ENCODE measurements at places on chromosomes 2 and 18.

DNA sequence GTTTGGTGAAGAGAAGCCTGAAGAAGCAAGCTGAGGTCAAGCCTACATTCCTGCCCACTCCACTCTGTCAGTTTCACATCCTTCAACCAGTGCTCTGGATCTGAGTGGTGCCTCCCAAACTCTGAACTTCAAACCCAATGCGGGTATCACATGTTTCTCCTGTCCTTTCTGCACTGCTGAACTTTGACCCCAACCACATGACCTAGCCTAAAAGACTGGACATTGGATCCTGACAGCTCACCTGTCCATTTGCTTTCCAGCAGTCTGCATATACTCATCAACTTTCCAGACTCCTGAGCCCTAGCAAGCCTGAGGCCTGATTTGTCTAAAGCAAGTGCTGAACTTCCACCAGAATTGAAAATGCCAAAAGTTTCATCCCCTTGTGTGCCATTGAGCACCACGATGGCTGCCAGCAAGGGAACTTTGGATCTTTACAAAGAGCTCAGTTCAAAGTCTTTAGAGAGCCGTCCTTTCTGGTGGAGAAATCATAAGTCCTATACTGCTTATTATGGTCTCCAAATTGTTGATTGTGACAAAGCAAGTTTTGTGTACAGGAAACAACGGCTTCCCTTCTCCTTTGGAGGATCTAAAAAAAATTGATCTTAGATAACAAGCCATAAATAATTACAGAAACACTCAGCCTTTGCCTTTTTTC is 37.6 kb upstream of the ITGA6 start:
- DNase-seq, result no peak

GRCh38 chr2:220002699-220003098 is 375.3 kb downstream of the SLC4A3 start:
- no peak for DNase-seq

- DNase-seq, result peak; percentile 10
Measured at GRCh38 chr2:26268213-26268612, 23.5 kb downstream of the HADHB start.

DNA sequence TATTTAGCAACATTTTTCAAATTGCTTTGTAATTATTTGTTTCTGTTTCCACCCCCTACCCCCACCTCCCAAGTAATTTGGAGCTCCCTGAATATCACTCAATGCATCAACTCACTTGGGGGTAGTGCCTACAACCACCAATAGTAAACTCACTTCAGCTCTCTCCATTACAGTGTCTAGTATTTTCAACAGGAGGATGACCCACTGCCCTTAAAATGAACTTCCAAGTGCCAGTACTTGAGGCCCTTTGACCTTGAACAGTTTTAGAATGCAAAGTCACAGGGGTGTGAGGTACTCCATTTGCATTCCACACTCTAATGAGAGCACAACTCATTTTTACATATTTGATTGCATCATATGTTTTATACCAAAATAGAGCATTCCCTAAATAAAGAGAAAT is 523.0 kb downstream of the ERBB4 start:
- DNase-seq, result no peak

GRCh38 chr2:888211-888801 is 62.3 kb upstream of the SNTG2 start:
- no peak for DNase-seq

DNA sequence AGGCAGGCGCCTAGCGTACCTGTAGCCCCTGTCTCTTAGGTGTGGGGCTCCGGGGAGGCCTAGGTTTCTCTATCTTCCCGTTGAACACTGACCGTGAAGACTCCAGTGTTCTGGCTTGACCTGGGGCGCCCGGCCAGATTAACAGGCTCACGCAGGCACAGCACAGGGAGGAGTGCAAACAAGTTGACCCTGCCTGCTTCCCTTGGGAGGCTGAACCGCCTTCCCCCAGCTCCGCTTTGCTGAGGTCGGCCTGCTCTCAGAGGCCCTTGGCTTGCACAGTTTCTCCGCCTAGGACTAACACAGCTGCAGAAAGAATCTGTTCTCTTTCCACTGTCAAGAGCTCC is 567 bp downstream of the PCYOX1 start:
- peak; percentile 37 for DNase-seq

DNA sequence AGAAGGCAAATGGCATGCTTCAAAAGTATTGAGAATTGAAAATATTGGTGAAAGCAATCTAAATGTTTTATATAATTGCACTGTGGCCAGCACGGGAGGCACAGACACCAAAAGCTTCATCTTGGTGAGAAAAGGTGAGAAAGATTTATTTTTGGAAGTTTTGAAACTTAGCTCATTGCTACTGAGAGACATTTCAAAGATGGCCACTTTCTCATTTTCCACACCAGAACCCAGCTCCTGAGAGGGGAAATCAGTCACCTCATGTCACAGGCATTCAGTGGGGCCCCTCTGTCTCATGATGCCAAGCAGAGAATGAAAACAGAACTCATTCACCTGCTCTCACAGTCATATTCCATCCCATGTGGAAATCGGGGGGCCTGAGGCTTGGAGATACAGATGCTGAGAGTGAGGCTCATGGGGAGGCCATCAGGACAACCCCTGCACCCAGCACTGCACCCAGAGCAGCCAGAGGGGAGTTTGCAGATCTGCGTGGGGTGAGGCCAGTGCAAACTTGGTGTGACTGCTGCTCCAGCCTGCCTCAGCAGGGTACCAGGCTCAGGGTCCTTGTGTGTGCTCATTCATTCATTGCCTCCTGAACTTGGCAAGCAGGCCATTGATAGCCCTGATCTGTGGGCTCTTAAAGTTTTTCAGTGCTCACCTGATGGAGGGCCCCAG is 31.4 kb downstream of the IL18R1 start:
- DNase-seq, result no peak

DNA sequence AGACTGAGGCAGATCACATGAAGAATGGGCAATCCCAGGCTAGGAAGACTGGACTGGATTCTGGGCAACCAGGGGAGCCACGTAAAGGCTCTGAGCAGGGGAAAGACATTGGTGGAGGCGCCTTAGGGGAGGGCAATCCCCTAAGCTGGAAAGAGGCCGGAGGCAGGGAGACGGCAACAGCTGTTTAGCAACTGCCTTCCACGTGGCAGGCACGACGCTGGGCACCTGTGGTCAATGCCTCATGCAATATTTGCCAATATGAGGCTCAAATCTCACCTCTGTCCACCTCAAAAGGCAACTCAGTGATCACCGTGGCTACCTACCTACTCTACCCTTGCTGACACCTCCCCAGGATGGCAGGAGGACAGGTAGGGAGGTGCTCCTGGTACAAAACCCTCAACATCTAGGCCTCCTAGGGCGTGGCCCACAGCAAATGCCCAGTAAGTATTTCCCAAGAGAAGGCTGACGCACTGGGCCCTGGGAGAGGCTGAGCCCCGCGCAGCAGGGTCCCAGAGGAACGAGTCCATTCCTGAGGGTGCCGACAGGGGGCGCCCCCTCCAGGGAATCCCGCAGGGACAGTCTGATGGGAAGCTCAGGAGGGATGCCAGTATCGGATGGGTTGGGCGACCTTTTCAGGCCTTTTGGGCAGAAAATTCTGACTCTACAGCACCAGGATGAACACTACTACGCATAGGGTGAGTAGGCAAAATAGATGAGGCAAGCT is 8.9 kb downstream of the BOLA3 start:
- DNase-seq, result no peak

DNA sequence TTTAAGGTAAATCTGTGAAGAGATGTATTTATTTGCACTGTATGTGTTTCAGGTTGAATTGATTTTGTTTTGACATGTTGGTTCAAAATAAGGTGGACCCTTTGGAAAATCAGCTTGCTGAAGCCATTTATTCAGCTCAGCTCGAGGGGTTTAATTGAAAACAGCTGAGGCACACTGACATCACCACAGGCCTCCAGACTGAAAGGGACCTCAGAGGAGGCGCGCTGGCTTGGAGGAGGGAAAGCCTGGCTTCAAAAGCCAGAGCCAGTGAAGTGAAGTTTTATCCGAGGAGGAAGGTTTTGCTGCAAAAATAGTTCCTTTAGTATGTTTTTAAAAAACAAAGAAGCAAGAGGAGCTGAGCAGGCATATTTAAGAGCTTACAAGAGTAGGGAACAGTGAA is 26.9 kb upstream of the DNMT3A start:
- DNase-seq, result no peak

GRCh38 chr2:156379071-156379470 is 46.5 kb upstream of the NR4A2 start:
- no peak for DNase-seq

DNA sequence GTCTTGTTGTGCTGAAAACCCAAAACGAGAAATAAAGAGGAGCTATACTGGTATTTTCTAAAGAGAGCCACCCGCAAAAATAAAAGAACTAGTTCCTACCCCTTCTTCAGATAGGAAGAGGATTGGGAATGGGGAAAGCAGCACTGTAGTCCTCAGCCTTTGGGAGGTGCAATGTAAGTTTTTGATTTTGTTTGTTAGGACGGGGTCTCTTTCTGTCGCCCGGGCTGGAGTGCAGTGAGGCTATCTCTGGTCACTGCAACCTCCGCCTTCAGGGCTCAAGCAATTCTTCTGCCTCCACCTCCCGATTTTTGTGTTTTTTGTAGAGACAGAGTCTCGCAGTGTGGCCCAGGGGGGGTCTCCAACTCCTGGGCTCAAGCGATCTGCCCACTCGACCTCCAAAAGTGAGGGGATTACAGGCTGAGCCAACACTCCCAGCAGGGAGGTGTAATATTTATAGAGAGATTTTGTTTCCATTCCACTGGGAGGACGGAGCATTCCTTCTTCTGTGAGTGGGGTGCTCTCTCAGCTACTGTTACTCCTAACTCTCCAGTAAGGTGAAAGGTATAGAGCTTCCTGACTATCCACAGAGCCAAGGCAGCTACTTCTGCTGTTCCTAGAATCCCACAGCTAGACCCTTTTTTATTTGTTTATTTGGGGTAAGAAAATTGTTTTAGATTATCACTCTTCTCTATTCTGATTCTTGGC is 13.1 kb upstream of the GULP1 start:
- no peak for DNase-seq

- DNase-seq, result no peak
Measured at GRCh38 chr18:23270986-23271680, 135.8 kb downstream of the CABLES1 start.

DNA sequence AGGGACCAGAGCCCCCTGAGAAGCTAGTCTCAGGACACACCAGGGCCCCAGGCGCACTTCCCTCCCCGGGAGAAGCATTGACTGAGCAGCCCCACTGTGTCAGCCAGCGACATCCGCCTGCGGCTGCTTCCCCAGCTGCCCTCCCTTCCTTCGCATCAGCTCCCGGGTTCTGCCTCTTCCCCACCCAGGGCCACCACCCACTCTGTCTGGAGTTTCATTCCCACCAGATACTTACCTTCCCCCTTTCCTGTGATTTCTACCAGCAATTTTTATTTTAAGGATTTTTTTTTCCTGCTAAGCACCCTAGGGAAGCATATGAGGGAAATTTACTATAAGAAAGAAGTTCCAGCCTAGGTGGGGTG is 99.2 kb downstream of the SMAD7 start:
- no peak for DNase-seq

GRCh38 chr2:191965733-191966132 is 118.8 kb upstream of the CAVIN2 start:
- DNase-seq, result no peak

DNA sequence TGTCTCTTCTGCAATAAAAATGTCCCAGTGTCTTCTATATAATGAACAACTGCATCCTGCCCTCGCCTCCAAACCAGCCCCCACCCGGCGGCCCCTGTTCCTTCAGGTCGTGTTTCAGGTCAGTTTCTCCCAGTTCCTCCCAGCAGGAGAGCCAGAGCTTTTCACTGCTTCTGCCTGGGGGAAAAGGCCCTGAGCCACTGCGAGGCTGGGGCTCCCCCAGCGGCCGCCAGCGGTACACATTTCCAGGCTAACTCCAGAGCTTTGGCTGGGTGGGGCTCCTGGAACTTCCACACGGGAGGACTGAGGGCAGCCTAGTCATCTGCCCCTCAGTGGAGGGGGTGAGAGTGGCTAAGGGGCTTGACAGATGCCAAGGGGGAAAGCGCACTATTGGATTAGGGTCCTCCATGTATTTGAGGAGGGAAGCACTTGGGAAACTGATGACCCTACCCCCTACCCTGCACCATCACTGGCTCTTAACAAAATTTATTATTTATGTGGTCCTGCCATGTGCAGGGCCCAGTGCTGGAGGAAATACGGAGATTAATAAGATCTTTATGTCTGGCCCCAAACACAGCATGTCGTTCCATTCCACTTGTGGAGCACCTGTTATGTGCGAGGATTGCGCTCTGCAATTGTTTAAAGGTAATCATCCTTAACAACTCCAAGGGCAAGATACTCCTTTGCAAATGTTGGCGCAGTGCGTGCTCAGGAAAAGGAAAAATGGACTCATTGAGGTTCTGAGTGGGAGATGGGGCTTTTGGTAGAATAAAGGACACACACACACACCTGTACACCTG is 17.3 kb upstream of the CYS1 start:
- DNase-seq, result peak; percentile 71

- DNase-seq, result no peak
Measured at GRCh38 chr2:72276356-72276755, 128.7 kb upstream of the CYP26B1 start.

- DNase-seq, result no peak
Measured at GRCh38 chr18:10946058-10946457, 203.3 kb downstream of the PIEZO2 start.

DNA sequence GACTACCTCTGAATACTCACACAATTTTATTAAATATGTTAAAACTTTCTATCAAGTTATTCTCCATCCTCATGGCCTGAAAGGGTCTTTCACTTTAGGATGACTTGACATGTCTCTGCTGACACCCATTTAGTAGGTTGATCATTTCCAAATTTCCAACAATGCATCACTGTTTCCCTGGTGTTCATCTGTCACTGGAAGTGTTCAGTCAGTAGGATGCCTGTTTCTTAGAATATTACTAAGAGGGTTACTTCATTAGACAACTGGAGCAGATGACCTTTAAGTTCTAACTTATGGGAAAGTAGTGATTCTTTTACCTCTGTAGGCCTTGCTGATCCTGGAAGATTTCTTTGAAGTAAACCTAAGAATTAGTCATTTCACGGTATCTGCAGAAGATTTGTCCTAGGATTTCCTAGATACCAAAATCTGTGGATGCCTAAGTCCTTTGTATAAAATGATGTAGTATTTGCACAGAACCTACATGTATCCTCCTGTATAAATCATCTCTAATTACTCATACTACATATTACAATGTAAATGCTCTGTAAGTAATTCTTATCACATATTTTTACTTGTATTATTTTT is 77.7 kb downstream of the MAP3K20 start:
- DNase-seq, result peak; percentile 39

DNA sequence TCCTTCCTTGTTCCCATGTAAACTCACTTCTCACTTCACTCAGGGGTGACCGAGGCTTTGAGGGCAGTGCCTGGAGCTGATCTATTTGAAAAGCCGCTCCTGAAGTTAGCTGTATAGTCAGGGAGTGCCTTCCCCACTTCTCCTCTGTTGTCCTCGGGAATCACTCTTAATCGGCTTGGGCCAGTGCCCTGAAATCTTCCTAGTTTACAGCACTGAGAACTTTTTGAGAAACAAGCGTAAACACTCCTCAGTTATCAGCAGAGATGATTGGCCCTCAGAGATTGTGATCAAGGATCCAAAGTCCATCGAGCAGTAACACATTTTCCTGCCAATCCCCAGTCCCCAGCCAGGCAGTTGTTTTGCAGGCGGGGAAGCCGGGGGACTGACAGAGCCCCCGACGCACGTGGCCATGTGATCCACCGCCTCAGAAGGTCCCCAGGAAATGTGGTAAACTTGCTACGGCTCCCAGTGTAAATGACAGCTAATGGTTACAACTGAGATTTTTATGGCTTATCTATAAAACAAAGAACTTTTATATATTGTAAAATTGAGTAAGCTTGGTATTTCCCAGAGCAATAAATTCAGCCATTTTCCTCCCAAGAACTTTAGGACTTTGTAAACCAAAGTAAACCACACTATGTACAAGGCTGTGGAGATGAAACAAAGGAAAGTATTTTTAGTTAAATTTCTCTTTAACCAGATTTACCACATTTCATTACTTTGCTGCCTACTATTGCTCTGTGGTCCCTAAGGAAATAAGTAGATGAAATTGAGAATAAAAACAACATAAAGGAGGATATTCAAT is 53.5 kb downstream of the C18orf63 start:
- DNase-seq, result no peak

Data from ELR (cell line).